ENCODE measurements at places on chromosomes 2 and 18. TPM values are rescaled to one million over a fixed set of nuclear protein-coding genes. Genes with fewer than 3 reads are reported as not detected.

The GATA6 gene
- 0.65 TPM for polyA plus RNA-seq

The POTEJ gene
- polyA plus RNA-seq, result 0.02 TPM

The DNMT3A gene
- 2.6 TPM for polyA plus RNA-seq

The SULT1C4 gene
- polyA plus RNA-seq, result 0.05 TPM
